ENCODE measurements at places on chromosomes 3 and 15.

DNA sequence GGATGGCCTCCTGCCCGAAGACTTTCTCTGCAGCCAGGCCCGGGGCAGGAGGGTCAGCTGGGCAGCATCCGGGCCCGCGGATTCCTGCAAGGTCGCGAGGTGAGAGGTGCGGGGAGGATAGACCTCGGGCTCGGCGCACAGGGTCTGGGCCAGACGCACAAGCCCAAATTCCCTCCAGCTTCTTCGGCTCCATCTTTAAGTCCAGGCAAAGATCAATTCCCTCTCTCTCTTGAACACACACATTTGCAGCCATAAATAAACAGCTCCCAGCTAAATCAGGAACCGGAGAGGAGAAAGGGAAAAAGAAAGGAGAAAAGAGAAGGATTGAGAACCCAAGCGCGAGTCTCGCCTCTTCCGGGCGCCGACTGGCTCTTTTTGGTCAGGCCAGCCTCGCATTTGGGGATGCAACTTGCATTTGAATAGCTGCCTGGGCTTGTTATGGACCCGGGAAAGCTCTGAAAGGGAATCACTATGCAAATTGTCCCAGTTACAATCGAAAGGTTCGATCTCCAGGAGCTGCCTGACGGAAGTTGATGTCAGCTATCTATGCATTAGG is 14.5 kb upstream of the ONECUT1 start:
- DNase-seq: no peak

DNA sequence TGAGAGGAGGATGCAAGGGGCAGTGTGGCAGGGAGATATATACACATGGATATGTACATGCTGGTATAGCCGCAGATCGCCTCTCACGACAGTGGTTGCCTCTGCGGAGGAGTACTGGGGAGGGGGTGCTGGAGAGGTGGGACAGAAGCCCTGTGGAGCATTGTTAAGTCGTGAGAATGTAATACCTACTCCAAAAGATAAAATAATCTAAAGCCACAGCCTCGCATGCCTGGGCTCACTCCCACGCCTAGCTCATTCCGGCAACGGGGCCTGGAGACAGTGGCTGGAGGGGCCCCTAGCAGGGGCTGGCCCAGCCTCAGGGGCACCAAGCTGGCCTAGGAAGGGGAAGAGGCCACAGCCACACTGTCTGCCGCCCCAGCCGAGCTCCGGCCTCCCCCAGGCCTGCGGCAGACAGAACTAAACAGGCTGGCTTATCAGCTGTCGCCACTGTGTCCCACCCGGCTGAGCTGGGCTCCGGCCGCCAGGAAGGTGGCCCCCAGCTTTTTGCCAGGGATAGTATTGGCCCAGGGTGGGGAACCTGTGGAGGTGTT is 65.1 kb upstream of the LCTL start:
- no peak for DNase-seq

DNA sequence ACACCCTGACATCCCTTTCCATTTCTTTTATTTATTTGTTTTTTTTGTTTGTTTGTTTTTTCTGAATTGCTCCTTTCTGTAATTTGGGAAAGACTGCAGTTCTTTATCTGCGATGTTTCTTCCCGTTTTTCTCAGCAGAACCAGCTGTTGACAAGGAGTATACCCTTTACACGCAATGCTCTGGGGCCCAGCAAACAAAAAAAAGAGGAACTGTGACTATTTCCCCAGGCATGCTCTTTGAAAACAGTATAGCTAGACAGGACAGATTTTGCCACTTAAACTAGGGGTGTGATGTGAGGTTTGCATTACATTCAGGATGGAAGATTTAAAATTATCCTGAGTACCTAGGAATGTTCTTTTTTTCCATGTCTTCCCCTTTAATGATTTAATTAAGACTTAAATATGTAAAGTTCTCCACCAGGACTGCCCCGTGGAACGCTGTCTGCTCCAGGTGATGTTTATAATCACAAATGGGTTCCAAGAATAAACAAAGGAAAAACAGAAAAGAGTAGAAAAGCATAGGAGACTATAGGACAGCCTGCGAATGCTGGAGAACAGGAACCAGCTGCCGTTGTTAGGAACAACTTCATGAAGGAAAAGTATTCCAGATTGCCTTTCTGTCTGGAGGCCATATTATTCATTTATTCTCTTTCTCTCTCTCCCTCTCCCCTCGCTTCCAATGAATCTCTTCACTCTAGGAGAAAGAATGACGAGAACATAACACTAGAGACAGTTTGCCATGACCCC is 43.3 kb downstream of the TGFBR2 start:
- DNase-seq: peak; percentile 89

GRCh38 chr15:69973102-69973714 is 124.5 kb downstream of the TLE3 start:
- peak; percentile 50 for DNase-seq

- no peak for DNase-seq
Measured at GRCh38 chr3:149647812-149648211, 10.0 kb downstream of the WWTR1 start.

DNA sequence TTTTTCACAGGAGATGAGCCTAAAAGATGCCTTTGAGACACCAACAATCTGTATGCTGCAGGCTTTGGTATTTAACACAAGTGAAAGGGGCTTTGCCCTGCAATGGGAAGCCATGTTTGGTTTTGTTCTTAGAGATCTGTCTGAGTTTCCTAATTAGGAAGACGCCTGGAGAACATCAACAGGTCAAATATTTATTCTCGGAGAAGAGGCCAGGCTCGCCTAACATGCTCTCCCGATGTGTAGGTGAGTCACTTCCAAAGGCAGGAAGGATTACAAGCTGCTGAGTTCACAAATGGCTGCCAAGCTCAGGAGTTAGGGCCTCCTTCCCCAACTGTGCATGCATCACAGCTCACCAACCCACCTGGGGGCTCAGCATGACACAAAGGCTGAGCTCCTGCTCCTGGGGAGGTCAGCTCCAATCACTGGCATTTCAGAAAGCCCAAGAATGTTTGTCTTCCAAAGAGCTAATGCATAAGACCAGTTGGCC is 119.5 kb upstream of the PRICKLE2 start:
- peak; percentile 82 for DNase-seq

GRCh38 chr3:160224811-160225175 is 429 bp upstream of the C3orf80 start:
- DNase-seq: no peak

- no peak for DNase-seq
Measured at GRCh38 chr15:31230630-31231485, 95.8 kb upstream of the KLF13 start.

GRCh38 chr3:30610702-30611368 is 4.4 kb downstream of the TGFBR2 start:
- DNase-seq: no peak

GRCh38 chr3:111324645-111325044 is 217.4 kb upstream of the CD96 start:
- DNase-seq: no peak

DNA sequence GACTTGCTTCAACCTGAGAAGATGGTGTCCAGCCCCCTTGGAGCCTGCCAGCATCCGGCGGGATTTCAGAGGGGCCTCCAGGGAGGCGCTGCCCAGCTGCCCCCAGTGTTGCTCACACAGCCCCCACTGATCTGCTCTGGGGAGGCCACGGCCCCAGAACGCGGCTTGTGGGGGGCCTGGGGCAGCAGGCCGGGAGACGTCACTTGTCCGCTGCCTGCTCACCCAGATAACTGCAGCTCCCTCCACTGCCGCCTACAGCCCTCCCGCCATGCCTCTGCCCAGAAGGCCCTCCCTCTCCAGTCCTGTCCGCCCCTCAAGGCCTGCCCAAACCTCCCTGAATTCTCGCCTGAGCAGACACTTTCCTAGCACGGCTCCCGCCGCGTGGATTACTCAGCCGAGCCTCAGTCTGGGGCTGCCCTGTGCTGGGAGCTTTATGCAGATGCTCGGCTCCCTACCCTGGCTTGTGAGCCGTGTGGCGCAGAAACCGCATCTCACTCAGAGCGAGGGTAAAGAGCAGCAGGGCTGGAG is 17.2 kb upstream of the ADIPOQ start:
- DNase-seq: peak; percentile 71

DNA sequence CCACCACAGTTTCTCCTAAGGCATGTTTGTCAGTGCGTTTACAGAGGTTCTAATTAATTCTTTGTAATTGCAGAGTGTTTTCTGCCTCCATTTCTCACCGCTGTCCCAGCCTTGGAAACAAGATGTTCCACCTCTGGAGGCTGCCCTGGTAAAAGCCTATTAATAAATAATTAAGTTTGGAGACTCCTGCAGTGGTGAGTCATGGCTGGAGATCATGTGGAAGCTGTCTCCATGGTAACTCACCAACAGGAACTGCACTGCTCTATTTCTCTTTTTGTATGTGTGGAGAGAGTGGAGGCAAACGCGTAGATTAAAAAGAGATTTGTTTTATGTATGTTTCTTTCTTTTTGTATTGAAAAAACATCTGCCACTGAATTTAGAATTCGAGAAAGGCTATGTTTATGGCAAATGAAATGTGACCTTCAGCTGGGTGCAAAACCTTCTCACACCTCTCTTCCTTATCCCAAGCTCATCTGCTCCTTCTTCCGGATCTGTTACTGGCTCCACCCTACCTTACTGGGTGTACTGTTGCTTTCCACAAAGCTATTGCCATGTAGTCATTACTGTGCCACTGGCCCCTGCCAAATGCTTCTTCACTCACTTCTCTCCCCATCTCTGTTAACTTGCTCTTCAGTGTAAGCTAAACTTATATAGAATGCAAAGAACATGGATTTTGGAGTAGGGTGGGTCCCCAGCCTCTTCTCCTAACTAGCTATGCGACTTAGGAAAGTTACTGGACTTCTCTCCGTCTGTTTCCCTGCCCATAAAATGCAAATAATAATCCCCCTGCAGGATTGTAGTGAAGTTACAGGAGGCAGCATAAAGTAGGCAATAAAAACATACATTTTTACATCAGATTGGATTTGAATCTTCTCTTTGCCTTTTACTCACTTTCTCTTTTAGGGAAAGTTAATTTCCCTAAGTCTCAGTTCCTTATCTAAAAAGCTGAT is 778.5 kb downstream of the NTRK3 start:
- DNase-seq: peak; percentile 82

GRCh38 chr3:155643581-155644165 is 101.2 kb downstream of the PLCH1 start:
- DNase-seq: no peak

DNA sequence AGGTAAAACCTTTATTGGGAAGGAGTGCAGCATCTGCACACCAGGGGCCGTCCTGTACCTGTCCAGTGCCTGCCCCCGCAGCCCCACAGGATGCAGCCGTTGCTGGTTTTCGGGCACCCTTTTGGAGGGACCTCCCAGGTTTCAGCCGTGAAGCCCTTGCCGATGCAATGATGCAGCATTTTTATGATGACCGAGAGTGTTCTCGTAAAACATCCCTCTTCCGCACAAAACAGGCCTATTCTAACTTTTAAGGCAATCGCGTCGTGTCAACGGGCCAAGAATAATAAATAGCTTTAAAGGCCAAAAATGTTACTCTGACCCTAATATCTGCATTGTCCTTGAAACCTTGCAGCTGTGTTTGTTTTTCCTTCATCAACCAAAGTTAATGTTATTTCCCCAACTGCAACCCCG is 126.1 kb downstream of the LRRK1 start:
- peak; percentile 82 for DNase-seq

DNA sequence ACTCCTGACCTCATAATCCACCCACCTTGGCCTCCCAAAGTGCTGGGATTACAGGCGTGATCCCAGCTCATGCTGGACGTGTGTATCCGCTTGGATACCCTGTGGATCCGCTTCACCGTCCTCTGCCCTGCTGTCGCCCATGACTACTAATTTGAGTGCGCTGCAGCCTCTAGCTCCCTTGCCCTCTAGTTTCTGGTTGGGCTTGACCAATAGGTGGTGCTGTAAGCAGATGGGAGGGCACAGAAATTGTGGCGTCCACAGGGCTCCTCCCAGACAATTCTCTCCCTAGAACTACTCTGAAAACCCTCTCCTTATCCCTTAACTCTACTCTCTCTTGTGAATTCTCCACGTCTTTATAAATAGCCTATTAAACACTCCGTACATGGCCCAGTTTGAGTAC is 36.2 kb downstream of the ZPLD1 start:
- DNase-seq: no peak

DNA sequence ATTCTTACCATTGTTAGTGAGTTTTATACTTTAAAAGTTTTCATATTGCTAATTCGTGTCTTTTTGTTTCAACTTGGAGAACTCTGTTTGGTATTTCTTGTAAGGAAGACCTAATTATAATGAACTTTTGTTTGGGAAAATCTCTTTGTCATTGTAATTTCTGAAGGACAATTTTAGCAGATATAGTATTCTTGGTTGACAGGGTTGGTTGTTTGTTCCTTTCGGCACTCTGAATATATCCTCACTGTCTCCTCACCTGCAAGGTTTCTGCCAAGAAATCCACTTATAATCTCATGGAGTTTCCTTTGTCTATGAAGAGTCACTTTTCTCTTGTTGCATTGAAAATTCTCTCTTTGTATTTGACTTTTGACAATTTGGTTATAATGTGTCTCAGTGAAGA is 225.2 kb upstream of the NR2E3 start:
- DNase-seq: no peak

DNA sequence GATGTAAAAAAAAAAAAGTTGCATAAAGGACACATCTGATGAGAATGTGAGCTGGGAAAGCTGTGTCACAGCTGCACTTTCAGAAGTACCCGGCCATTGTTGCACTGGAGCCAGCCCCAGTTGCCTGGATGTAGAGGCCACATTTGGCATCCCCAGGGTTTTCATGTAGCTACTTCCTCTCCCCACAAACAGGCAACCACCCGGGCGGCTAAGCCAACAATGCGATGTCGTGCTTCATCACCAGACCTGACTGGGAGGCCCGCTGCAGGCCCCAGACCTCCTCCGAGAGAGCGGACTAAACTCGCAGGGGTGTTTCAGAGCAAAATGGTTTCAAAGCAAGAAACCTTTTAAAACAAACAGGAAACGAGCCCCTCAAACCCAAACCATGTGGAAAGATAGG is 142.3 kb downstream of the TMCO5A start:
- no peak for DNase-seq

GRCh38 chr15:25609371-25609770 is 170.5 kb upstream of the UBE3A start:
- no peak for DNase-seq

GRCh38 chr3:113212150-113212843 is 940 bp downstream of the BOC start:
- DNase-seq: peak; percentile 46

DNA sequence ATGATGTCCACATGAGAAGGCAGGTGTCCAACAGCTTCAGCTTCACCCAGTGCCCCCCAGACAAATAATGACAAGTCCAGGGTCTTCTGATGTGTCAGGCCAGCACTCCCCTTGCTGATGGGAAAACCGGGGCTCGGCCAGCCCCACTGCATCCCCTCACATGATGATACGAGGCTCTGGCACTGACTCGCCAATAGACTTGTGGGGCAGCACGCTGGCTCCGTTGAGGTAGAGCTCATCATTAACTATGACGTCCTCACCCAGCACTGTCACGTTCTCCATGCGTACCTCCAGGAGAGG is 2.1 kb upstream of the AMIGO3 start:
- DNase-seq: no peak

DNA sequence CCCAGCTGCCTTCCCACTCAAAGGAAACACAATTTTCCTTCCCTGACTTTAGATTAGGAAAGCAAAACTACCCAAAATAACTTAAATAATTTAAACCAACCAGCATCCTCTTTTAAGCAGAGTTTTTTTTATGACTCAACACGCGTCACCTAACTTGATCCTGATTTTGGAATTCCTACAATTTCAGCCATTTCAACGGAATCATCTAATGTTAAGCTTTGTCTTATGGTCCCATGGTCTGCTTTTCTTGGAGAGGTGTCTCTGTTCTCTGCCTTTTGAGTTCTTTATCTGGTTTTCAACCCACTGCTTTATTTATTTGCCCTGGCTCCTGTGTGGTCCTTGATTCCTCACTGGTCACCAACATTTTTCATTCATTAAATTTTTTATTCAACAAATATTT is 219.2 kb upstream of the ARHGEF26 start:
- DNase-seq: peak; percentile 19

- DNase-seq: no peak
Measured at GRCh38 chr3:14792691-14793121, 26.1 kb upstream of the FGD5 start.

Measured in EH (cell line).